Thymus (tissue), 14 donors: ENCODE measurements at places on chromosomes 7 and 10.

DNA sequence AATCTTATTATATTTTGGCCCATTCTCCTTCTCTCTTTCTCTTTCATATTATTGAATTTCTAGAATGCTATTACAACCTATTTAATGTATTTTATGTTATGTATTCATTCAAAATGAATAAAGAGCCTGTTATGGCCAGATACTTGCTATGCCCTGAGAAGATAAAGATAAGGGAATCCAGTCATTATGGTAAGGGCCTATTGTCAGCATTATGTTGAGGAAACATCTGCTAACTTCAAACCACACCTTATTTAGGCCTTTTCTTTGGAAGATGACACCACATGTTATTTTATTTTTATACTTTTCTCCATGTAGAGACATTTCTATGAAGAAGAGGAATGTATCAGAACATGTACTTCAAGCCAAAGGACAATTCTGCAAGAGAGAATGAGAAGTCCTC, 60.5 kb upstream of the MPP7 start:
- no peak for DNase-seq
- no peak overlapping the region for H3K4me3 ChIP-seq
- no peak overlapping the region for H3K27ac ChIP-seq
- H3K36me3 ChIP-seq, result no peaks in the 10 kb centered on the region
- no peaks in the 10 kb centered on the region for H3K27me3 ChIP-seq

- H3K36me3 ChIP-seq, result no peaks in the 10 kb centered on the region
- no peak overlapping the region for H3K4me3 ChIP-seq
- H3K27ac ChIP-seq, result no peak overlapping the region
- H3K4me1 ChIP-seq, result peaks cover 19% of the 10 kb centered on the region
- H3K27me3 ChIP-seq, result peaks cover 97% of the 10 kb centered on the region
Measured at GRCh38 chr10:93074597-93075368, 1.1 kb downstream of the CYP26A1 start.

- no peak for DNase-seq
- H3K4me1 ChIP-seq, result no peaks in the 10 kb centered on the region
- peaks cover 2% of the 10 kb centered on the region for H3K36me3 ChIP-seq
- no peak overlapping the region for H3K27ac ChIP-seq
- H3K4me3 ChIP-seq, result no peak overlapping the region
- H3K27me3 ChIP-seq, result no peaks in the 10 kb centered on the region
Measured at GRCh38 chr10:29598851-29599311, 35.9 kb downstream of the SVIL start.

GRCh38 chr10:127193125-127193524, 3.3 kb downstream of the INSYN2A start:
- no peaks in the 10 kb centered on the region for H3K36me3 ChIP-seq
- H3K4me3 ChIP-seq, result no peak overlapping the region
- peaks cover 47% of the 10 kb centered on the region for H3K27me3 ChIP-seq
- no peak overlapping the region for H3K27ac ChIP-seq
- H3K4me1 ChIP-seq, result peaks cover 13% of the 10 kb centered on the region

- no peak overlapping the region for H3K27ac ChIP-seq
- no peaks in the 10 kb centered on the region for H3K27me3 ChIP-seq
- H3K4me3 ChIP-seq, result no peak overlapping the region
- no peaks in the 10 kb centered on the region for H3K36me3 ChIP-seq
Measured at GRCh38 chr7:7521259-7521658, 14.4 kb downstream of the COL28A1 start.

DNA sequence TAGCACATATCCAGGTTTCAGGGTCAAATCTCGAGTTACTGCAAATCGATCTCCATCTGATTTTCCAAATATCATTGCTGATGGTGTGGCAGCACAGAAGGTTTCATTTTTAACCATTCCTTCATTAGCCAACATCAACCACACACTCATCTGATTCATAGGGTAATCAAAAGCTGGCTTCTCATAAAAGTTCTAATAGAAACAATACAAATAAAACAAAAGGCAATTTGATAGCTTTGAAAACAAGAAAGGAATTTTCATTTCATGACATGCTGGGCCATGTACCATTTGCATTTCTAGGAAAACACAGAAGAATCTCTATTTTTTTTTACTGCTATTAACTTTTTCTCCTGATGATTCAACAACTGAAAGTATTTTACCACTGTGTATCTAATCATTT, 147.7 kb upstream of the SLC26A5 start:
- no peak overlapping the region for H3K4me3 ChIP-seq
- H3K36me3 ChIP-seq, result no peaks in the 10 kb centered on the region
- no peak overlapping the region for H3K27ac ChIP-seq
- no peaks in the 10 kb centered on the region for H3K4me1 ChIP-seq

DNA sequence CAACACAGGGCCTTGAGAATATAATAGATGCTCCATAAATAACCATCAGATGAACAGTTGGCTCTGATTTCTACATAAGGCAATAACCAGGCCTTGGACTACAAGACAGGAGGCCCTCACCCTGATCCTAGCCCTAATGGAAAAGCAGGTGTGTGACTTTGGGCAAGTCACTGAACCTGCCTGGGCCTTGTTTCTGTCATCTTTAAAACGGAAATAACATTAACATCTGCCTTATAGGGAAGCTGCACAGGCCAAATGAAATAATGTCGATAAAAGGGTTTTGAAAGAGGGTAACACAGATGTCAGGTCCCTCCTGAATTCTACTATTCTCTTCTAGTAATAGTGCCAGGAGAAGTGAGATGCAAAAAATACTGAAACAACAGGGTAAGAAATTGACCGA, 20.7 kb downstream of the PIK3AP1 start:
- H3K4me3 ChIP-seq, result no peak overlapping the region
- H3K27ac ChIP-seq, result no peak overlapping the region
- H3K27me3 ChIP-seq, result no peaks in the 10 kb centered on the region
- DNase-seq, result no peak
- peaks cover 17% of the 10 kb centered on the region for H3K4me1 ChIP-seq

DNA sequence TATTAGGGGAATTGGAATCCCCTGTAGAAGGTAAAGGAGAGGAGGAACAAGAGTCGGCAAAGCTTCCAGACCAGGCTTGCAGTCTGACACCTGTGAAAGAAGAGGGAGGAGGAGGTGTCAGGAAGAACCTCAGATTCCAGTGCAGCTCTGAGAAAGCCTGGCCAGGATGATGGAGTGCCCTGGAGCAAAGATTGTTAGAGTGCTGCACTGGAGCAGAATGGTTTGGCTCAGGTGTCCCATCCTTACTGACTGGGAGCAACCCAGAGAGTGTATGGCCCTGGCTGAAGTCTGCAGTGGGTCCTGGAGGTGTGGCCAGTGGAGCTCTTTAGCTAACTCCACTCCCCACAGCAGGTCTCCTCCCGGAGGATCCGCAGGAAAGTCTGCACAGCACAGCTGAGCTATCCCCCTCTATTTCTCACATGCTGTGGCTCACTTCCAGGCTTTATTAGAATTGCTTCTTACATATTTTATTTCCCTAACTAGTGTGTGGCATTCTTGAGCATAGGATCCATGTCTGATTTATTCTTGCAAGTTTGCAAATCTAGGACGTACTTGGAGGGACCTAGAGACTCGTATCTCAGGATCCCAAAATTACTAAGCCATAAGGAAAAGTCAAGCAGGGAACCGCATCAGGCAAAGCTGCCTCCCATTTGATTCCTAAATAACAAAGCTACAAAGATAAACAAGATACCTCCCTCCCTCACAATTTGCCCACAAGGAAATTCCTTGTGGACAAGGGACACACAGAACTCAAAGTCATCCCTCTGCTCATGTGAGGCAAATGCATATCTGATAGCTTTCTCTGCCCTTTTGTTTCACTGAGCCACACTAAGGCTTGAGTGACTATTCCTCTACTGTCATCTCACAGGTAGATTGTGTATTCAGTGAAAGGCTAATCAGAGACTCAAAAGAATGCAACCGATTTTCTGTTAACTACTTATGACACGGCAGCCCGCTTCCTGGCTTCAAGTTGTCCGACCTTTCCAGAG, 58.8 kb downstream of the VIM start:
- H3K4me1 ChIP-seq, result no peaks in the 10 kb centered on the region
- H3K27ac ChIP-seq, result no peak overlapping the region
- H3K27me3 ChIP-seq, result no peaks in the 10 kb centered on the region
- no peaks in the 10 kb centered on the region for H3K36me3 ChIP-seq
- no peak for DNase-seq

- H3K27ac ChIP-seq, result peak overlapping the region; percentile 26
- no peaks in the 10 kb centered on the region for H3K4me1 ChIP-seq
- no peaks in the 10 kb centered on the region for H3K27me3 ChIP-seq
Measured at GRCh38 chr10:63260860-63261251, 127.7 kb downstream of the NRBF2 start.

GRCh38 chr10:16392531-16393069, 44.2 kb upstream of the PTER start:
- no peaks in the 10 kb centered on the region for H3K4me1 ChIP-seq
- no peak for DNase-seq
- H3K27ac ChIP-seq, result no peak overlapping the region
- no peaks in the 10 kb centered on the region for H3K36me3 ChIP-seq
- H3K27me3 ChIP-seq, result no peaks in the 10 kb centered on the region
- H3K4me3 ChIP-seq, result no peak overlapping the region

- H3K27ac ChIP-seq, result no peak overlapping the region
- H3K27me3 ChIP-seq, result no peaks in the 10 kb centered on the region
- no peaks in the 10 kb centered on the region for H3K36me3 ChIP-seq
- H3K4me1 ChIP-seq, result no peaks in the 10 kb centered on the region
- H3K4me3 ChIP-seq, result no peak overlapping the region
- no peak for DNase-seq
Measured at GRCh38 chr7:33195264-33195663, 65.9 kb downstream of the BBS9 start.

DNA sequence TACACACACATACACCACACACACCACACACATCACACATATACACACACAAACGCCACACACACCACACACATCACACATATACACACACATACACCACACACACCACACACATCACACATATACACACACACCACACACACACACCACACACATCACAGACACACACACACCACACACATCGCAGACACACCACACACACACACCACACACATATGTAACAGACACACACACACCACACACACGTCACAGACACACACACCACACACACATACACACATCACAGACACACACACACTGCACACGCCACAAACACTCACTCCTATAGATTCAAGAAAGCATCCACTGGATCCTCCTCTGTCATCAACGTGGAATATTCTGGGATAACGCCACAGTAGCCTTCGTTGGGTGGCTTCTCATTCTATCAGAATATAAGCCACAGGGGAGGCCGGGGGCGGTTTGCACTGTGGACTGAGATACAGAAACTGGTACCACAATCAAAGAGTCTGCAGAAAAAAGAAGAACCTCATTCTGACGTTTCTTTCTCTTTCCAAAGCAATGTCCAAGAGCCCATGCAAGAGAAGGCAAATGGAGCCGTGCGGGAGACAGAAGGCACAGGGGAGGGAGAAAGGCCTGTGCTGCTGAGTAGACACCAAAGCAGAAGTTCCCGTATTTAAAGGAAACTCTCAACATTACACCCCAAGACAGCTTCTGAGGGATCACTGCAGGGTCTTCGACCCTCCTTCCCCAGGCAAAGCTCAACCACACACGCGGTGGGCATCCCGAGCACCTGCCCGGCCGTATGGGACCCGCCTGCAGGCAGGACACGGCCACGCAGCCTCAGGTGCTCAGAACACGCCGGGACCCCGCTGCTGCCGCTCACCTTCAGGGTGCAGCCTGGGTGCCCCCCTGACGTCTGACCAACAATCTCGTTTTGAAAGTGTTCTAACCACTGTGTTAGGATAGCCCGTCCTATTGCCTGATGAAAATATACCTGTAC, 321.2 kb downstream of the DNAJB6 start:
- no peaks in the 10 kb centered on the region for H3K27me3 ChIP-seq
- H3K27ac ChIP-seq, result no peak overlapping the region
- peaks cover 26% of the 10 kb centered on the region for H3K4me1 ChIP-seq
- no peak overlapping the region for H3K4me3 ChIP-seq

DNA sequence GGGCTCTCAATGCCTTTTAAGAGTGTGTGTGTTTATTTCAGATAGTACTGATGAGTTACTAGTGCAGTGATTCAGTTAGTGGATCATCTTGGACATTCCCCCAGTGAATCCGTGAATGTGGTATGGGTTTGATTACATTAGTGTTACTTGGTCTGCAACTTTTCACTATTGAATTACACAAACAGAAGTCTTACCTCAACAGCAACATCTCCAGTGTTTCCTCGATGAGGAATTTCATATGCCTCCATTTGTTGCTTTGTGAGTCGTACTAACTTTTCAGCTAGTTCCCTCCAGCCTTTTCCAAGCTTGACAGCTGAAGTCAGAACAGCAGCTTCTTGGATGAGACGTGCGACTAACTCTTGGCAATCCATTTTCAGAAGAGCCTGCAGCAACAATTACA, 63.2 kb downstream of the MACC1 start:
- H3K27me3 ChIP-seq, result no peaks in the 10 kb centered on the region
- H3K4me3 ChIP-seq, result no peak overlapping the region
- DNase-seq, result no peak
- H3K4me1 ChIP-seq, result no peaks in the 10 kb centered on the region
- no peaks in the 10 kb centered on the region for H3K36me3 ChIP-seq

- H3K36me3 ChIP-seq, result no peaks in the 10 kb centered on the region
- no peak overlapping the region for H3K27ac ChIP-seq
- H3K4me1 ChIP-seq, result no peaks in the 10 kb centered on the region
- DNase-seq, result no peak
- H3K27me3 ChIP-seq, result no peaks in the 10 kb centered on the region
- no peak overlapping the region for H3K4me3 ChIP-seq
Measured at GRCh38 chr7:69840248-69840647, 242.0 kb downstream of the AUTS2 start.

DNA sequence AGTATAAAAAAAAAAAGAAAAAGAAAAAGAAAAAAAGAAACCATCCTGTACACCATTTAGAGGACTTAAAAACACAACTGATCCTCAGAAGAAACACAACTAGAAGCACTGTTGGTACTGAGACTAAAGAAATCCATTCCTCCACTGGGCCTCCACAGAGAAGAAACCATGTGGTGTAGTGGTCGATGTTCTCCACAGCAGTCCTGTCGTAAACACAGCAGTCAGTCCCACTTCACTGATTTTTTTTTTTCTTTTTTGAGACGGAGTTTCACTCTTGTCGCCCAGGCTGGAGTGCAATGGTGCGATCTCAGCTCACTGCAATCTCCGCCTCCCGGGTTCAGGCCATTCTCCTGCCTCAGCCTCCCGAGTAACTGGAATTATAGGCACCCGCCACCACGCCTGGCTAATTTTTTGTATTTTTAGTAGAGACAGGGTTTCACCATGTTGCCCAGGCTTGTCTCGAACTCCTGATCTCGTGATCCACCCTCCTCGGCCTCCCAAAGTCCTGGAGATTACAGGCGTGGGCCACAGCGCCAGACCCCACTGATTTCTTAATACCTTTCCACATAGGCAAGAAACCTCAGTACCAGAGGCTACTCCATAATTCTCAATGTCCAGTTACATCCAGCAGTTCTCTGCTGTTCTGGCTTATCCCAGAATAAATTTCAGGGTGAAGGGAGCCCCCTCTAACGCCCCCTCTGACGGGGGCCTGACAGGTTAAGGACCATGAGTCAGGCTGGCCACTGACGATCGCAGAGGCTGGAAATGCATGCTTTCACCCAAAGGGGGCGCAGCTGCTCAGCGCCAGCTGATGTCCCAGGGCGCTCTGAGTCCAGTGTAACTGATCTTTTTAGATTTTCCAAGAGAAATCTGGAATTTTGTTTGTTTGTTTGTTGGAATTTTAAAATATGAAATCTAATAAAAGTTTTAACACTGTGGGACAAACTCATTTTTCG, 24.8 kb upstream of the FFAR4 start:
- peaks cover 2% of the 10 kb centered on the region for H3K4me1 ChIP-seq
- peaks cover 2% of the 10 kb centered on the region for H3K27me3 ChIP-seq
- no peak overlapping the region for H3K4me3 ChIP-seq
- H3K27ac ChIP-seq, result no peak overlapping the region
- DNase-seq, result no peak
